ENCODE measurements at places on chromosomes 11 and 22.
A peak's percentile ranks its signal among the peaks of the same experiment; 100 is the strongest.

- ATAC-seq, result peak; percentile 70
Measured at GRCh38 chr11:61815790-61816735, 740 bp downstream of the FADS1 start.

DNA sequence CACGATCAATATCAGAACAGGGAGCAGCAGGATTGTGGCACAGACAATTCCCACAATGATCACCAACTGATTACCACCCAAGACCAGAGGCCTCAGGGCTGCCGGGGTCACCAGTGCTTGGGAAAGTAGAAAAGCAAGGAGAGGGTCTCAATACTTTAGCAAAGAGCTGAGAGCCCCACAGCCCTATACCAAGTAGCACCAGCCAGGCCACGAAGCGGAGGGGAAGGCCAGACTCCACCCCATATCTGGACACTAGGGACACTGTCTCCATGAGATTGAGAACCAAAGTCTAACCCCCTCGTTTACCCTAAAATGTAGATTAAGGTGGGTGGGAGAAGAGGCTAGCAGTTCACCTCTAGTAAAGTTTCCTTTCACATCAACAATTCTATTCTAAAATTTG is 24.1 kb upstream of the SCN2B start:
- peak; percentile 21 for ATAC-seq

DNA sequence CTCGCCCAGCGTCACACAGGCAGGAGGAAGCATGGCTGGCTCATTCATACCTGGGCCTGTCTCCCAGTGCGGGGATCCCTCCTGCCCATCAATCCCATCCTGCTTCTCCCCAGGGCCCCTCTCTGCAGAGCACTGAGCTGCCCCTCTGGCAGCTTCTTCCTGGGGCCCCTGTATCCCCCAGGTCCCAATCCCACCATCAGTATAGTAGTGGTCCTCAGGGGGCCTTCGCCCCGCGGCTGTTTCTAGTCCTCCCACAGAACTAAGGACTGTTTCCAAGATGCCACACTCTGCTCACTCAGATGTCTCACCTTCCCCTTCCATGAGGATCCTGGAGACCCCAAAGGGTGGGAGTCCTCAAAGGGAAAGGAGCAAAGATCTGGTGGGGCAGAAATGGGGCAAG is 97.6 kb downstream of the PDE2A start:
- no peak for ATAC-seq

- ATAC-seq, result peak; percentile 87
Measured at GRCh38 chr11:68370211-68371111, 58.1 kb downstream of the LRP5 start.

GRCh38 chr11:3626250-3626960 is 15.4 kb downstream of the ART5 start:
- peak; percentile 42 for ATAC-seq

- ATAC-seq, result no peak
Measured at GRCh38 chr11:46331282-46331984, 15.8 kb upstream of the DGKZ start.

DNA sequence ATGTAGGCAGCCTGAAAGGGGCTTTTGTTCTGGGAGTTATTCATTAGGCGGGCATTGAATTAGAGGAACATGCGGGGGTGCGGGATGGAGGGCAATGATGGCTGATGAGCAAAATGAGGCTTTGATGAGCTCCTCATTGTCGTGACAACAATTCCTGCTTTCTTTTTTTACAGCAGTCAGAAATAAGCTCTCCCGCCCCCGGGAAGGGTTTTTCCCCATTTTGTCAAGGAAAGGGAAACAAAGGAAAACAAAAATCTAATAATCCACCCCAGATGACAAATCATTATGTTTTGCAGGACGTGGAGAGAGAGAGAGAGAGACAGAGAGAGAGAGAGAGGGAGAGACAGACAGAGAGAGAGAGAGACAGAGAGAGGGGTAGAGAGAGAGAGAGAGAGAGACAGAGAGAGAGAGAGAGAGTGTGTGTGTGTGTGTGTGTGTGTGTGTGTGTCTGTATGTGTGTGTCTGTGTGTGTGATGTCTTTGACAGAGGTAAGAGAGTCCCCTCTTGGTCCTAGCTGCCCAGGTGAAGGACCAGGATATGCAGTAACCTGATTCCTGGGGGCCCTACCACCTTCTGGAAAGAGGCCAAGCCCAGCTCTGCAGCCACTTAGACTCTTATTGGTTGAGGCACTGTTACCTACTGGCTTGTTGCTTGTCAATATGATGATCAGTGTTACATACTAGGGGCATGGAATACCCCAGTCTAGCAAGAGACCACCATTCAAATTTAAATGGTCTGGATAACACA is 46.7 kb upstream of the PARVA start:
- ATAC-seq, result no peak

DNA sequence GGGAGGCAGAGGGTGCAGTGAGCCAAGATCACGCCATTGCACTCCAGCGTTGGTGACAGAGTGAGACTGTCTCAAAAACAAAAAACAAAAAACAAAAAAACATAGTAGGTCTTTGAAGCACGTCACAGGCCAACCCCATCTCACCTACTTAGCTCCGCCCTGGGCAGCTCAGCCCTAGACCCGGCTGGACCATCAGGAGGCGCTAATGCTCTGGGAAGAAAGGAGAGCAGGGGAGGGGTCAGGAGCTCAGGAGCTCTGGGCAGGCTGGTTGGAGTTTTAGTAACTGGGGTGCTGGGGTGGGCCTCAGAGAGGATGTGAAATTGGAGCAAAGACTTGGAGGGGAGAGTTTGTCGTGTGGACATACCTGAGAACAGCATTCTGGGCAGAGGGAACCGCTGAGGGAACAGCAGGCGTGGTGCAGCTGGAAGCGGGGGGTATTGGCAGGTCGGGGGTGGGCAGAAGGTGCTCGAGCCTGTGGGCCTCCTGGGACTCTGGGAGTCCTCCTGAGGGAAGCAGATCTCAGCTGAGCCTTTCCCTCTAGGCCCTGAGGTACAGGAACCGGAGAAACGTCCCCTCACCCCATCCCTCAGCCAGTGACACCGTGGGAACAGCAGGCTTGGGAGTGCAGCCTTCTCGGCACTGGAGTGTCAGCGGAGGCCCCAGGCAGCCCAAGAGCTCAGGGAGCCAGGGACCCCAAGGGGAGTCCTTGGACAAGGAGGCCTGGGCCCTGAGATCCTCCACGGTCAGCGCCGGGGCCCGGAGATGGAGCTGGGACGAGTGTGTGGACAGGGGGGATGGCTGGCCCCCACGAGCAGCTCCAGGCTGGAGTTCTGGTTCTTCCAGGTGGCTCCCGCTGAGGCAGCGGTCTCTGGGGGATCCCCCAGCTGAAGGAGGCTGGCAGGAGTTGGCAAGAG is 2.2 kb upstream of the RPS6KA4 start:
- no peak for ATAC-seq

GRCh38 chr11:79592824-79593223 is 152.0 kb upstream of the TENM4 start:
- no peak for ATAC-seq

- no peak for ATAC-seq
Measured at GRCh38 chr22:45598596-45599217, 72.9 kb upstream of the ATXN10 start.

- ATAC-seq, result peak; percentile 61
Measured at GRCh38 chr11:7506243-7506642, 7.6 kb upstream of the PPFIBP2 start.

GRCh38 chr11:60700689-60701468 is 1.5 kb downstream of the MS4A8 start:
- no peak for ATAC-seq

DNA sequence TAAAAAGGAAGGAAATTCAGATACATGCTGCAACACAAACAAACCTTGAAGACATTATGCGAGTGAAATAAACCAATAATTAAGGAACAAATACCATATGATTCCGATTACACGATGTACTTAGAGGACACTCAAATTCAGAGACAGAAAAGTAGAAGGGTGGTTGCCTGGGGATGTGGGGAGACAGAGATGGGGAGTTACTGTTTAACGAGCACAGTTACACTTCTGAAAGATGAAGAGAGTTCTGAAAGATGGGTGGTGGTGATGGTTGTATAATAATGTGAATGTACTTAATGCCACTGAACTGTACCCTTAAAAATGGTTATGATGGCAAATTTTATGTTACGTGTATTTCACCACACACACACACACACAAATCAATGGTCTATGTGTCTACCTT is 14.7 kb downstream of the ZBTB44 start:
- ATAC-seq, result no peak

GRCh38 chr11:18650353-18650752 is 16.2 kb upstream of the SPTY2D1 start:
- no peak for ATAC-seq

- ATAC-seq, result no peak
Measured at GRCh38 chr22:27761665-27762064, 39.9 kb downstream of the MN1 start.

GRCh38 chr22:35204807-35205775 is 52.2 kb upstream of the HMGXB4 start:
- no peak for ATAC-seq

GRCh38 chr22:40595497-40596234 is 40.9 kb downstream of the MRTFA start:
- no peak for ATAC-seq

GRCh38 chr22:40919446-40919845 is 31.7 kb upstream of the RBX1 start:
- ATAC-seq, result no peak

GRCh38 chr11:94694309-94695060 is 73.7 kb upstream of the AMOTL1 start:
- ATAC-seq, result no peak

- no peak for ATAC-seq
Measured at GRCh38 chr11:581752-582151, 5.5 kb downstream of the PHRF1 start.

GRCh38 chr11:75352588-75353206 is 1.2 kb upstream of the ARRB1 start:
- no peak for ATAC-seq

- no peak for ATAC-seq
Measured at GRCh38 chr11:19359221-19360000, 118.7 kb upstream of the E2F8 start.

GRCh38 chr11:65639623-65640482 is 2.0 kb downstream of the SIPA1 start:
- ATAC-seq, result peak; percentile 81

All from stimulated activated memory B cell treated with anti-CD40 and anti-IgM and Interleukin-4, amounts not matched to agents 10 μg/mL and 1 μg/mL and 100 μg/mL, for 72 hours (primary cell).